ENCODE measurements at places on chromosomes 7 and 10. TPM values are rescaled to one million over a fixed set of nuclear protein-coding genes. Genes with fewer than 3 reads are reported as not detected.

The DNA2 gene
- 2.9 TPM for polyA plus RNA-seq

The UBTD1 gene
- 11.5 TPM for polyA plus RNA-seq

The GIMAP4 gene
- 60.4 TPM for polyA plus RNA-seq

The LLCFC1 gene
- not detected for polyA plus RNA-seq

The AGR3 gene
- polyA plus RNA-seq: 0.38 TPM

The SDK1 gene
- 3.7 TPM for polyA plus RNA-seq

Measured in spleen (tissue), 13 donors.